ENCODE measurements at places on chromosomes 2 and 18.

- DNase-seq, result no peak
- H3K4me3 ChIP-seq, result no peak overlapping the region
- H3K36me3 ChIP-seq, result peaks cover 36% of the 10 kb centered on the region
- no peaks in the 10 kb centered on the region for H3K27me3 ChIP-seq
Measured at GRCh38 chr2:230505162-230505561, 89.2 kb downstream of the SP100 start.

DNA sequence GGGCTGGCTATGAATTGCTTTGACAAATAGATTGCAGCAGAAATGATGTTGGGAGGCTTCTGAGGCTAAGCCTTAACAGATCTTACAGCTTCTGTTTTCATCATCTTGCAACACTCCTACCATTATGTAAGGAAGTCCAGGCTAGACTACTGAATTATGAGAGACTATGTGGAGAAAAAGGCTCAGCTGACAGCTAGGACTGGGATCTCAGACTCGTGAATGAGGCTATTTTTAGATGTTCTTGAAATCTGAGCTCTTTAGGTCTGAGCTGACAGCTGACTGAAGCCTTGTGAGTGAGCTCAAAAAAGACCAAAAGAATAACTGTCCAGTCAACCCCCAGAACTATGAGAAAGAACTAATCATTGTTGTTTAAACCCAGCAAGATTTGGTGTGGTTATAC, 70.3 kb downstream of the VWC2L start:
- H3K4me1 ChIP-seq, result no peaks in the 10 kb centered on the region
- no peak for DNase-seq
- H3K27me3 ChIP-seq, result peaks cover 4% of the 10 kb centered on the region

DNA sequence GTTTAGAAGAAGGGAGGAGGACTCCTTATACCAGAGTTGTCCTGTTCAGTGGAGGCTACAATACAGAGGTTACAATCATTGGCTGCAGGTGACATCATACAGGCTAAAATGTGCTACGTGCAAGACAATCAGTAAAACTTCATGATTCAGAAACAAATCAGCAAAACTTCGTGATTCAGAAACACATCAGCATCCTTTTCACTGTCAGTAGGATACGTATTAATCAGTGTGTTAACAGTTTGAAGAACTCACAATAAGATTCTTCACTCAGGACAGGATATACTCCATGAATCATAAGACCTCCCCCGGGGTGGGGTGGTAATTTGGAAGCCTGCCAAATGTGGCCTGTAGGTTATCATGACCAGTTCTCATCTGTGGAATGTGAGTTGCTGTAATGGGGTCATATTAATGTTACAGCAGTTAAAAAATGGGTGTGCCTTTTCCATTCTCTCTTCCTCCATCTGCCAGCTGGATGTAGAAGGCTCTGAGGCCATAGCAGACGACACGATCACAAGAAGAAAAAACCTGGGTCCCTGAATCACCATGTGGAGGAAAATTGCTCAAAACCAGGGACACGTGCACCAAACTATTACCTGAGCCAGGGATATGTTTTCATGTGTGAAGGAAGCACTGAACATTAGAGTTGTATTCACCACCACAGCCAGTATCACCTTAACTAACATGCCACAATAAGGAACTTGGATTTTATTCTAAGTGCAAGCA, 134.8 kb upstream of the CREB1 start:
- peaks cover 5% of the 10 kb centered on the region for H3K36me3 ChIP-seq
- no peaks in the 10 kb centered on the region for H3K27me3 ChIP-seq
- H3K27ac ChIP-seq, result no peak overlapping the region

GRCh38 chr2:10905862-10906143, 5.9 kb upstream of the KCNF1 start:
- no peak for DNase-seq
- H3K27me3 ChIP-seq, result peaks cover 18% of the 10 kb centered on the region
- peaks cover under 1% of the 10 kb centered on the region for H3K36me3 ChIP-seq
- H3K27ac ChIP-seq, result no peak overlapping the region

- no peaks in the 10 kb centered on the region for H3K27me3 ChIP-seq
- no peak overlapping the region for H3K4me3 ChIP-seq
- no peak for DNase-seq
- H3K27ac ChIP-seq, result peak overlapping the region; percentile 20
- peaks cover 50% of the 10 kb centered on the region for H3K4me1 ChIP-seq
Measured at GRCh38 chr2:112582314-112582746, 2.1 kb upstream of the CHCHD5 start.

- H3K27ac ChIP-seq, result peak overlapping the region; percentile 76
- DNase-seq, result no peak
- H3K4me3 ChIP-seq, result peak overlapping the region; percentile 28
- H3K36me3 ChIP-seq, result peaks cover 11% of the 10 kb centered on the region
- H3K27me3 ChIP-seq, result no peaks in the 10 kb centered on the region
Measured at GRCh38 chr2:144471305-144472045, 48.4 kb downstream of the ZEB2 start.

GRCh38 chr2:115083225-115083624, 640.8 kb downstream of the DPP10 start:
- no peaks in the 10 kb centered on the region for H3K27me3 ChIP-seq
- no peaks in the 10 kb centered on the region for H3K36me3 ChIP-seq
- H3K4me1 ChIP-seq, result no peaks in the 10 kb centered on the region
- H3K27ac ChIP-seq, result no peak overlapping the region

DNA sequence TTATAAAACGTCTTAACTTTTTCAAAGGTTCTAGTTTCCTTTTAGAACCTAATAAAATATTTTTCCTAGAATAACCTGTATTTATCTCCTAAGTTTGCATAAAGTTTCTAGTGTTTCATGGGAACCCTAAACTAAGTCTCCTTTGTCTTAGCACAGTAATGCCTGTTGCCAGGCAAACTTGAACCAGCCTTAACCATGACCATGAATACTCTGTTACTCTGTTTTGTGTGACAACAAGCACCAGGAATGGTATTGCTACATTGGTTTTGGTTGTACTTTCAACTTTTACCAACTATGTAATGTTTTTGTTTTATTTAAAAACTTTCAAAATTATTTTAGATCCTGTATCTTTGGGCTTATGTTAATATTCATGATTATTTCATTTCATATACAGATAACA, 137.6 kb downstream of the CERS6 start:
- no peak overlapping the region for H3K4me3 ChIP-seq
- peaks cover 19% of the 10 kb centered on the region for H3K4me1 ChIP-seq
- H3K36me3 ChIP-seq, result peaks cover 5% of the 10 kb centered on the region
- no peak overlapping the region for H3K27ac ChIP-seq

- no peaks in the 10 kb centered on the region for H3K36me3 ChIP-seq
- peaks cover 6% of the 10 kb centered on the region for H3K27me3 ChIP-seq
- no peak for DNase-seq
- no peak overlapping the region for H3K4me3 ChIP-seq
- H3K4me1 ChIP-seq, result no peaks in the 10 kb centered on the region
Measured at GRCh38 chr2:218343591-218343990, 13.1 kb upstream of the CATIP start.

GRCh38 chr18:62485684-62486083, 37.1 kb upstream of the ZCCHC2 start:
- H3K27me3 ChIP-seq, result peaks cover 17% of the 10 kb centered on the region
- no peak overlapping the region for H3K4me3 ChIP-seq
- peaks cover 4% of the 10 kb centered on the region for H3K36me3 ChIP-seq
- peaks cover 7% of the 10 kb centered on the region for H3K4me1 ChIP-seq
- no peak overlapping the region for H3K27ac ChIP-seq

- H3K27ac ChIP-seq, result no peak overlapping the region
- no peak overlapping the region for H3K4me3 ChIP-seq
- H3K4me1 ChIP-seq, result no peaks in the 10 kb centered on the region
- DNase-seq, result no peak
- no peaks in the 10 kb centered on the region for H3K36me3 ChIP-seq
Measured at GRCh38 chr2:238731961-238732360, 115.9 kb upstream of the TWIST2 start.

DNA sequence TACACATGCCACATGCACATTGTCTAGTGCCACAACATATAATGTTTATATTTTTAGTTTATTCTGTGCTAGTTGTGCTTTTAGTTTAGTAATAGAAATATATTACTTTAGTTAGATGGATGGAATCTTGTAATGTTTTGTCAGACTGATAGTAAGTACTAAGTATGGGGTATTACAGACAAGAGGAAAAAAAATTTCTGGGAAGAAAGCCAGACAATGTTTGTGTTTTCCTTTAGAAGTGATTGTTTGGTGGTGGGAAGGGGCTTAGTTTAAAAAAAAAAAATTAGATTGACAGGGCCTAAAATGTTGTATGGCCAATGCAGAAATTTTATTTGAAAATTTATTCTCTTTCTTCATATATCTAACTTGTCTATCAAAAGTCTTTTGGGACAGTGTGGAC, 37.8 kb downstream of the ACVR2A start:
- no peak for DNase-seq
- no peaks in the 10 kb centered on the region for H3K27me3 ChIP-seq
- H3K4me3 ChIP-seq, result no peak overlapping the region
- no peaks in the 10 kb centered on the region for H3K36me3 ChIP-seq
- peaks cover 4% of the 10 kb centered on the region for H3K4me1 ChIP-seq
- H3K27ac ChIP-seq, result no peak overlapping the region

GRCh38 chr18:63249771-63250170, 69.8 kb downstream of the BCL2 start:
- peak overlapping the region; percentile 4 for H3K4me3 ChIP-seq
- no peak for DNase-seq
- peaks cover 41% of the 10 kb centered on the region for H3K36me3 ChIP-seq
- H3K27me3 ChIP-seq, result no peaks in the 10 kb centered on the region
- peak overlapping the region; percentile 84 for H3K27ac ChIP-seq

- H3K36me3 ChIP-seq, result no peaks in the 10 kb centered on the region
- no peaks in the 10 kb centered on the region for H3K27me3 ChIP-seq
- H3K4me1 ChIP-seq, result no peaks in the 10 kb centered on the region
- no peak overlapping the region for H3K27ac ChIP-seq
- H3K4me3 ChIP-seq, result no peak overlapping the region
Measured at GRCh38 chr2:34998741-34999140, 1356.8 kb upstream of the CRIM1 start.

DNA sequence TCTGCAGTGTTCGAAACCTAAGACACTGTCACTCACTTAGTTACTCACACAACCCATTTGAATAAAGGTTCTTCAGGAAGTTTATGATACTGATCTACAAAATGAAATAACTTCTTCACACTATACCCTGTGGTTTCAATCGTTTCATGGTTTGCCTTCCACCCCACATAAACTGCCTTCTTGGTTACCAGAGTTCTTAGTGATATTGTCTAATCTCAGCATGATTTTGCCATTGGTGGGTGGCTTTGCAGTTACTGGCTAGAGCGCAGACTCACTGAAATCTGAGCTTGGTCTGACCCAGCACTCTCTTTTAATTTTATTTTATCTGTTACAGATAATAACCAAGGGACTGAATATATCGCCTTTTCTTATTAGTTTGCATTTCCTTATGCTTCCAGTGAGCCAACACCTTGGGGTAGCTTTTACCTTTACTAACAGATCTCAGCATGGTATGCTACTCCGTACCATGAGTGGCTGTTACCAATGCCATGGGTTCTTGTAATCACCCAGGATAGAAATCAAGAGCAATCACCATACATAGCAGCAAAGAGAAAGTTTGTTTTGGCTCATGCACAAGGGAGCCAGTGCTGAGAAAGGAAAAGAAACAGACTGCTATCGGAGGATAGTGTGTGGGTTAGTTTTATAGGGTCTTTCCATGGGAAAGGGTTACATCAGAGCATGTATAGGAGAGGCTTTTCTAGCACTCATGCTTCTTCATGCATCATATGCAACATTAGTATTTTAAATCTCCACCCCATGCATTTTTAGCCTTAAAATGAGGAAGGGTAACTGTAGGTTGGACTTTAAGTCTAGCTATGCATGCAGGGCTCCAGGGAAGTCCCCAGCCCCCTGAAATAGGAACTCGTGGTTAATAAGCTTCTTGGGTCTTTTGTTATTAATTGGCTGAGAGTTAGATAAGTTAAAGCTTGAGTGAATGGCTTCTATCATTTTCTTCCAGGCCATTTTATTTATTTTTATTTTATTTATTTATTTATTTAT, 33.3 kb downstream of the ANXA4 start:
- H3K27ac ChIP-seq, result peak overlapping the region; percentile 89
- H3K27me3 ChIP-seq, result no peaks in the 10 kb centered on the region
- H3K4me1 ChIP-seq, result peaks cover 77% of the 10 kb centered on the region
- peak overlapping the region; percentile 56 for H3K4me3 ChIP-seq
- H3K36me3 ChIP-seq, result no peaks in the 10 kb centered on the region
- DNase-seq, result peak; percentile 47

DNA sequence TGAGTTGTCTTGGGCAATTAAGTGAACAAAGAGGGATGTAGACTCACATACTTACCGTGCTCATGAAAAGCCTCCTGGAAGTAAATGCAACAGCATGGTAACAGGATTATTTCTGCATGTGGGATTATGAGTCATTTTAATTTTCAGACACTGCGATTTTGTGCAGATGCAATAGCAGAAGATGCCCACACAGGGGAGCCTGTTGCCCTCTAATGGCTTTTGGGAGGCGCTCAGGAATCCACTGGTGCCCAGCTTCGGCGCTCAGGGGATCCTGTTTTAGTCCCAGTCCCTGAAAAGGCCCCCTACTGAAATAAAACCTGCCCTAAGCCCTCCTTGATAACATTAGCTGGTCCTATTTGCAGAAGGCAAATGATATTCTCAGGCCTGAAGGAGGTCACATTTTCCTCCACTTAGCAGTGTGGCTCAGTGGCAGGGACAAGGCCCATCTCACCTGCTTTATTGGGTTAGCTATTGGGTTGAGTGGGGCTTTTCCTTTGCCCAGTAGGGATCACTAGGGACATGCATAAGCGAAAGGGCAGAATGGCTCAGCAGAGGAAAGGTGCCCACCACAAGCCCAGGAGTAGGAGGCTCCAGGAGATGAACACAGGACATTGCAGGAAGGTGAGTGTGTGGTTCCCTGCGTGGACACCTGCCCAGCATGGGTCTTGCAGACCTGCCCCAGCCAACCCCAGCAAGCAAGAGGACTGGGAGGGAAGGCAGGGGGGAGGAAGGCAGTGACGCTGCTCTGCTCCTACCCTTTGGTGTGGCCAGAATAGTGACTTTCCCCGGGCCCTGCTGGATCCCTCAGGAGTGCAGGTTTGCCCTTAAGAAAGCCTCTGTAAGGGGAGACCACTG, 26.5 kb upstream of the KCNS3 start:
- DNase-seq, result peak; percentile 28
- no peak overlapping the region for H3K27ac ChIP-seq
- H3K27me3 ChIP-seq, result peaks cover 22% of the 10 kb centered on the region
- H3K36me3 ChIP-seq, result no peaks in the 10 kb centered on the region
- no peak overlapping the region for H3K4me3 ChIP-seq

DNA sequence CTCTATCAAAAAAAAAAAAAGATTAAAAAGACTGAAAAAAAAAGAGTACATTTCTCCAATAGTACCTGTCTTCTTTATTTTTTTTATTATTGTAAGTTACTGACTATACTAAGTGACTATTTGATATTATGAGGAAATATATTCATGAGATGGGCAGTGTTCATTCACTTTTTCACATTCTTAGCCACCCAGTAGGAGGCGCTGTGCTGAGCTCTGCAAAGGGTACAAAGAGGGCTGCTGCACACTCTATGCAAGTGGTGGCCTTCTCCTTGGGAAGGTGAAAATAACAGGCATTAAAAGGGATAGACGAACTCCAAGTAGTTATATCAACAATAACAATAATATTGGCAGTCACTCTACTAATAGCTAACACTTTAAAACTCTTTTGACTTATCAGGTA, 1034.9 kb upstream of the FANCL start:
- H3K27ac ChIP-seq, result no peak overlapping the region
- no peaks in the 10 kb centered on the region for H3K36me3 ChIP-seq
- no peak for DNase-seq
- no peaks in the 10 kb centered on the region for H3K4me1 ChIP-seq
